Islet precursor cell (in vitro differentiated cells): ENCODE measurements at places on chromosomes 12 and 14.

DNA sequence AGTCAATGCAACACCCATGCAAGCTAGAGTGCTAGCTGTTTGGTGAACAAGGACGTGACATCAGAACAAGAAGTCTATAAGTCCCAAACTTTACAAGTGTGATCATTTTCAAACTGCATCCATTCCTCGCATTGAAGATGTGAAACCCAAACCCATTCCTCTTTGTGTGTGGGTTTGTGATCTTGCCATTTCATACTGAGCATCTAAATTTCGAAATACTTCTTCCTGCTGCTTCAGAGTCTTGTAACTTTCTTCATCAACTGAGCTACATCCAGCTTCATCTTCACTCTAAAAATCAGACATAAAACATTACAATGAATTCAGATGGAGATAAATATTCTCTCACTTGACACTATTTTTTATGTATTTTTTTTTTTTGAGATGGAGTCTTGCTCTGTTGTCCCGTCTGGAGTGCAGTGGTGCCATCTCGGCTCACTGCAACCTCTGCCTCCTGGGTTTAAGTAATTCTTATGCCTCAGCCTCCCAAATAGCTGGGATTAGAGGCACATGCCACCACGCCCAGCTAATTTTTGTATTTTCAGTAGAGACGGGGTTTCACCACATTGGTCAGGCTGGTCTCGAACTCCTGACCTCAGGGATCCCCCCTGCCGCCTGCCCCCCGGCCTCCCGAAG is 4.8 kb upstream of the ZCCHC8 start:
- DNase-seq = no peak

DNA sequence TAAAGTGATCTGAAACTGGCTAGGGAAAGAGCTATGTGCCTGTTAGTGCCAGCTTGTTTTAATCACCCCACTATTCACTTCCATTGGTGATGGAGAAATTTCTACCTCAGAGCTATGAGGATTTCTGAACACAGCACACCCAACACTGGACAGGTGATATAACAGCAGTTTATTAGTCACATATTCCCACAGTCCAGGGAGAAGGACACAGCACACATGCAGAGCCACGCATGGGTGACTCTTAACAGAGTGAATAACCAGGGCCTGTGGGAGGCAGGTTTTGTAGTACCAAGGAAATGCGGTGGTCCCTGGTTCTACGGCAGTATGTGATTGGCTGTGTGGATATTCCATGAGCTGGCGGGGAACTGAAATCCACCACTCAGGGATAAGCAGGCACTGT is 455.1 kb downstream of the BTG1 start:
- DNase-seq = no peak

DNA sequence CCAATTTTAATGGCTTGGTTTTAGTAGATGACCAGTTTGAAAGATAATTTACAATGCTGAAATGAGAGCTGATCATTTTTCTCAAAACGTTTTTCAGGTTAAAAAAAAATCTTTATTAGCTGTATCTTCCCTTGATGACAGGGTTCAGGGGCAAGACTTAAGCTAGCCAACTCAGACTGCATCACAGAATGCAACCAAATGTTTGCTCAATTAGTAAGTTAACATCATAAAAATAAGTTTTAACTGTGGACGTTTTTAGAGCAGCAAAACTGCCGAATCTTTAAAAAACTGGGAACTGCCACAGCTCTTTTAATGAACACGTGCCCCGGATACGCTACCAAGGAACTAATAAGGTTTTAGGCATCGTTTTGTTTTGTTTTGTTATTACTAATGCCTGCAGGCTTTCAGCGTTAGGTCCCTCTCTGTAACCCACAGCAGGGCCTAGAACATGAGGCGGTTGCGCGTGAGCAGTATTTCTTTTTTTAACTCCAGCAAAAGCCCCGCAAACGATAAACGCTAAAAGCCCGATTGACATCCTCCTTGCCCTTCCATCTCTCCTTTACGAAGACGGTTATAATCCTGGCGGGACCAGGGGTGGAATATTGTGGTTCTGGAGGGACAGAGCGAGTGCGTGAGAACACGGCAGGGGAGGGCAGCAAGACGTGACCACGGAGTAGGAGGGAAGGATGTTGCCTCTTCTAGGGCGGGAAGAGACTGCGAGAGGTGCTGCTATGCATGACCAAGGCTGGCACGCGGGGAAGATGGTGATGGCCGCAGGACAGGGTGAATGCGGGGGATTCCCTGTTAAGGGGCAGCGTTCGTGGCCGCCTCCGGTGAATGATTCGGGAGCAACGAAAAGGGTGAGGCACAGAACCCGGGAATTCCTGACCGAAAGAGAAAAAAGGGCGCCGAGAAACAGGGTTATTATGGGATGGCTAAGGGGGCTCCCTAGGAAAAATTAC is 652 bp downstream of the SUPT16H start:
- peak; percentile 70 for DNase-seq

DNA sequence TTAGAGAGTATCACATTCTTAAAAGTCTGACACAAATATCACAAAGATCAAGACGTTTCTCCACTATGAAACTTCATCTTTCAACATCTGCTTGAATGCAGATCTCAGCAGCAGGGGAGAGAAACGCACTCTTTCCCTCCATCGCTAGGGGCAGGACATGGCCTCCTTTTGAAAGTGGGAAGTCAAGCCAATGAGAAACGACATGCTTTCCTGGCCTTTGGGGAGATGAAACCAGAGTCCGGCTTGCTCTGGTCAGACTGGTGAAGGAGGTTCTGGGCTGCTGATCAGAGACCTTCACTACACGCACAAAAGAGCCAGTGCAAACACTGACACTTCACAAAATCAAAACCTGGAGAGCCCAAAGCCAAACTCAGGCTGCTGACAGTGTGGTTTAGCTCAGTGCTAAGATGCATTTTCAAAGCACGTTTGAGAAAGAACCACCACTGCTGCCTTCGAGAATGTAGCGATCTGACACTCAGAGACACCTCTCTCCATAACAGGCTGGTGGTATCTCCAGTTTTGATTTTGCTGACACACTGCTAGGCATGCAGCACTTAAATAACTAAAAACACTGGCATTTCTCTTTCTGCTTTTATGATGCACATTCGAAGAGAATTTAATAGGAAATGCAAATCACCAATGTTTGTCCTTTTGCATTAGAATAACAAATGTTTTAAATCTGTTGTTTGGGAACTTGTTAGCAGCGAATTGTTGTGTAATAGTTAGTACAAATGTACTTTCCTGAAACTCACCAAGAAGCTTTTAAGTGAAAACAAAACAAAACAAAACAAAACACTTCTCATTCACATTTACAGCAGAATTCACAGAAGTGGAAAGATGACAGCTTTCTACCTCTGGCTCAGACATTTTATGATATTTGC is 93.9 kb upstream of the OVCH1 start:
- peak; percentile 84 for DNase-seq

DNA sequence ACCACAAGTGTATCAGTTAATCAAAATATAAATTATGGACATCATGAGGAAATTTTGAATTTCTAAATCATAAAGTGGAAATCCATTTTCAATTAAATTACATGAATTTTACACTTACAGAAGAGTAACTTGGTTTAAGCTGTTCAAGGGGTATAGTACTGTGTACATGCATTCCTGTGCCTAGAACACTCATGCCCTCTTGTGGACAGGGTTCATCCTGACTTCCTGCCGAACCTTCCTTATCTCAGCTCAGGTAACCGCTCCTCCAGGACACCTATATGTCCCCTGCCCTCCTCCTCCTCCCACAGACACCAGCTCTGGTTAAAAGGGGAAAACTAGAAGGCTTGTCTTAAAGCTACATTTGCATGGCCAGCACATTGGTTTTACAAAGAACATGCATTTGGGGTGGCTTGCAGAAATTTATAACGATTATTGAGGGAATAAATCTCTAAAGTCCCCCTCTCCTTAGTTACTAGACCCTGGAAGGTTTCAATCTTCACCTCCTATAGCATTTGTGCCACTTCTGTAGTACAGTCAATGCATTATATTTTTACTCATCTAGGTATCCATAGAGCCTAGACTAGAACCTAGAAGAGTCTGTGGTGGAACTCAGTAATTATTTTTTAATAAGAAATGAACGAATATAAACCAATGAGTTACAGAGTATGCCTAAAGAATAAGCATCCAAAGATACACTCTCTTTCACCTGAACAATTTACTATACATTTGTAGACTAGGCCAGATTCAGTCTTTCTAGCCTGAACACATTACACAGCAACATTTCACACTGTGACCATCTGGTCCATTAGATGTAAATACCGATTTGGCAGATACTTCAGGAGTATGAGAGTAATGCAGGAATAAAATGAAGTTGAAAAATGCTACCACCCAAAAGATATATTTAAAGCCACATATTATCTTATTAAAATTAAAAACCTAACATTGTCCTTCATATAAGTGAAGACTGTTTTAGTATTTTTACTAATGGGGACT is 345.6 kb downstream of the PAWR start:
- peak; percentile 81 for DNase-seq

- DNase-seq = no peak
These were observed 25.6 kb downstream of the LEMD3 start for GRCh38 chr12:65194949-65195348.

GRCh38 chr12:111064982-111065381 is 144.6 kb upstream of the MYL2 start:
- no peak for DNase-seq

GRCh38 chr12:1877169-1877878 is 41.1 kb downstream of the CACNA2D4 start:
- no peak for DNase-seq

DNA sequence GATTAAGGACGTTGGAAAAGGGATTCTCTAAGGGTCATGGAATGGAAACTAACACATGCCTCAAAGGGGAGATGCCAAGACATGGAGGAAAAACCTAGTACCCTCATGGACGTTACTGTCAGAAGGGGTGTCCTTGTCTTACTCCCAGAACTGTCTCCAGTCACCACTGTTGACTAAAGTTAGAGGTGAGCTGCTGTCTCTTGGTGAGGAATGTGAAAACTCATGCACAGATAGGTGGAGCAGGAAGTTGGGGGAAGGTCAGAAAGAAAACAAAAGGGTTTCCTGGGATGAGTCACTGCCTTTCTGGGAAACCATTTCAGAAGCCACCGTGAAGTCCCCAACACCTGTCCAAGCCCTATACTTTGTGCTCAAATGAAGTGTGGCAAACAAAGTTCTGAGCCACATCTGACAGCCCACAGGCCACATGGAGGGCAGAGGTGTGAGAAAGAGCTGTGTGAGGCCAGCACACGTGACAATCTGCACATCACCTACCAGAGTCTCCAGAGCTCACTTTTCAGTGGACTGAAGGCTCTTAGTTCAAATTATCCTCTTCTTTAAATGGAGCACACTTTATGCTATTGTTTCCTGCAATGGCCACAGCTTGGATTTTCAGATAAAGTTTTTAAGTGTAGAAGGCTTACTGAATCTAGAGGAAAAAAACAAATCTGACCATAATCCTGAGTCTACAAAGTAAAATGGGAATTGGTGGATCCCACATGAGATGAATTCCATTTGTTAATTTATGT is 92.9 kb upstream of the EGLN3 start:
- peak; percentile 69 for DNase-seq

- DNase-seq = no peak
These were observed 16.2 kb downstream of the PLEKHD1 start for GRCh38 chr14:69500736-69501135.

- DNase-seq = no peak
These were observed 32.5 kb downstream of the PPFIA2 start for GRCh38 chr12:81726634-81727033.

DNA sequence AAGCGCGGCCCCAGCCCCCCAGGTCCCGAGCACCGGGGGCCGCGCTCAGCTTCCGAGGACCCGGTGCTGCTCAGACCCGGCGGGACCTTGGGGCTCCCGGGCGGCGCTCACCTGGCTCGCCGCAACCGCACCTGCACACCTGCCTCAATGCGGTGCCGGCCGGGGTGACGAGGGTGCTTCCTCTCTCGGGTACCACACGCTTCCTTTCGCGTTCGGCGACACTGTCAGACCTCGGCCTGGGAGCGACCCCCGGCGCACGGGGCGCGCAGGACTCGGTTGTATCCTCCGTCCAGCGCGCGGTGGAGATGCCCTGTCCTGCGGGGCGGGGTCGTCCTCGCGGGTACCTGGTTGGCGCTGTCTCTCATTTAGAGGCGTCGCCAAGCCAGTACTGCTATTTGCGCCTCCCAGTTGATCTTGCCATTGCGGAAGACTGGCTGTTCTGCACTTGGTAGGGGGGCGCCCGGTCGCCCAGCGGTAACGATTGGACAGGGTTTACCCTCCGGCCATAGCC is 718 bp downstream of the PACS2 start:
- DNase-seq = peak; percentile 77

- DNase-seq = no peak
These were observed 40.6 kb upstream of the RBM19 start for GRCh38 chr12:114006482-114007425.

- DNase-seq = no peak
These were observed 1.2 kb upstream of the TRIM9 start for GRCh38 chr14:51095854-51096823.

- DNase-seq = no peak
These were observed 25.8 kb downstream of the RAB35 start for GRCh38 chr12:120090626-120091295.

- DNase-seq = no peak
These were observed 12.5 kb downstream of the PAPOLA start for GRCh38 chr14:96514694-96515093.

GRCh38 chr12:124162151-124163110 is 132.5 kb upstream of the RFLNA start:
- no peak for DNase-seq

DNA sequence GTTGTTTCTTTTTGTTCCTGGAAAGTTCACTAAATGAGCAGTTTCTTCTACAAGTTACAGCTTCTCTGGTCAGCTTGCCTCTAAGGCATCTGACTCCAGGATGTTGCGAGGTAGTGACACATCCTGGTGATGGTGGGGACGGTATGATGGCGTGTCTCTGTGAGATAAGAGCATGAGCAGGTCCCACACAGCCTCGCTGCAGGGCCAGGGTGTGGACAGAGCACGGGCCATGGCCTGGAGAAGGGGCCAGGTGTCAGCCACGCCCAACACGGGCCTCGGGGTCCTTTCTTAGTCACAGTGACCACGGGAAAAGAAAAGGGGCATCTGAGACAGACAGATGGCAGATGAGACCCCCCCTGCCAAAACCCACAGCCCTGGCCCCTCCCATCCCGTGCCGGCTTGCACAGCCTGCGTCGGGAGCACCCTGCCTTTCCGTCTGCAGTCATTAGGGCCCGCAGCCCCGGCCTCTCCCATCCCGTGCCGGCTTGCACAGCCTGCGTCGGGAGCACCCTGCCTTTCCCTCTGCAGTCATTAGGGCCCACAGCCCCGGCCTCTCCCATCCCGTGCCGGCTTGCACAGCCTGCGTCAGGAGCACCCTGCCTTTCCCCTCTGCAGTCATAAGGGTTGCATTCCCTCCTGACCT is 79.3 kb upstream of the DYNC1H1 start:
- DNase-seq = peak; percentile 27

- no peak for DNase-seq
These were observed 1239.0 kb downstream of the SLC16A7 start for GRCh38 chr12:60834806-60835205.

DNA sequence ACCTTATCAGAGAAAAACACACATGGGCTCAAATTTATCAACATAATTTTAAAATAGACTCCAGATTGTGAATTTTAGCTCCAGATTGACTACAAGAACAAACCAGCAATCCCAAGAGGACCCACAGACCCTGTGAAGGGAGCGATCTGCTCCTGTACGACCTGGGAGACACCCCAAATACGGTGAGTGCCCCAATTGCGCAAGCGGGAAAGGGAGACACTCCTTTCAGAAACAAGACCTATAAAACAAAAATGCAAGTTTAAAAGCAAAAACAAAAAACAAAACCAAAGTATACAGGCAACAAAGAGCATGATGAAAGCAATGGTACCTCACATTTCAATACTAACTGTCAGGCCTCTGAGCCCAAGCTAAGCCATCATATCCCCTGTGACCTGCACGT is 32.1 kb downstream of the DNAI7 start:
- DNase-seq = no peak

GRCh38 chr12:116484807-116485206 is 74.4 kb upstream of the MAP1LC3B2 start:
- no peak for DNase-seq
